ENCODE measurements at places on chromosomes 6 and 20.

GRCh38 chr6:163427498-163428254 is 13.2 kb downstream of the QKI start:
- peak; percentile 52 for DNase-seq

DNA sequence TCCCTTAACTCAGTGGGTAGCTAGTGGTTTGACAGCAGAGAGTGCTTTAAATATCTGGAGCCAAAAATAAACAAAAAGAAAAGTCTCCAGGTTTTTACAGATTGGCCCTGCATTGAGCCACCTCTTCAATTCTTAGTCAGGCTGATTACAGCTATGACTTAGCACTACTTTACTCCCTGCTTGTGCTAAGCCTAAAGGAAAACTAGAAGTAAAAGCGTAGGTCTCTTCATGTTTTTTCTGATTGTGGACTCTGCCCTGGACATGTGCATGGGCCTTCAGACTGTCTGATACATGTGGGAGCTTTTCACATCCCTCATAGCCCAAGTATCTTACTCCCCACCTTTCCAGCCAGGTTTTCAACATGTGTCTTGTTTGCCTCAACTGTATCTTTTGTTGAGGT is 33.3 kb downstream of the KPNA5 start:
- no peak for DNase-seq

GRCh38 chr6:71879016-71879415 is 7.3 kb upstream of the RIMS1 start:
- DNase-seq: peak; percentile 21

GRCh38 chr6:37368961-37369320 is 15.2 kb downstream of the RNF8 start:
- DNase-seq: no peak

DNA sequence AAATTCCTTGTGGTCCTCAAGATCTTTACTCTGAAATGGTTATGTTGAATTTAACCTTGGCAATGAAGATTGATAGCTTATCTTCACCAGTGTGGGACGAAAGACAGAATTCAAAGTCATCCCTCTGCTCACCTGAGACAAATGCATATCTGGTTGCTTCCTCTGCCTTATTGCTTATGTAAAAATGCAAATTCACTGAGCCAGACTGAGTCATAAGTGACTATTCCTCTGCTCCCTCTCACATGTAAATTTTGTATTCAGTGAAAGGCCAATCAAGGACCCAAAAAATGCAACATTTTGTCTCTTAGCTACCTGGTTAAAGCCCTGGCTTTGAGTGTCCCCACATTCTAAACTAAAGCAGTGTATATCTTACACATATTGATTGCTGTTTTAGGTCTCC is 593.1 kb upstream of the GJE1 start:
- no peak for DNase-seq

DNA sequence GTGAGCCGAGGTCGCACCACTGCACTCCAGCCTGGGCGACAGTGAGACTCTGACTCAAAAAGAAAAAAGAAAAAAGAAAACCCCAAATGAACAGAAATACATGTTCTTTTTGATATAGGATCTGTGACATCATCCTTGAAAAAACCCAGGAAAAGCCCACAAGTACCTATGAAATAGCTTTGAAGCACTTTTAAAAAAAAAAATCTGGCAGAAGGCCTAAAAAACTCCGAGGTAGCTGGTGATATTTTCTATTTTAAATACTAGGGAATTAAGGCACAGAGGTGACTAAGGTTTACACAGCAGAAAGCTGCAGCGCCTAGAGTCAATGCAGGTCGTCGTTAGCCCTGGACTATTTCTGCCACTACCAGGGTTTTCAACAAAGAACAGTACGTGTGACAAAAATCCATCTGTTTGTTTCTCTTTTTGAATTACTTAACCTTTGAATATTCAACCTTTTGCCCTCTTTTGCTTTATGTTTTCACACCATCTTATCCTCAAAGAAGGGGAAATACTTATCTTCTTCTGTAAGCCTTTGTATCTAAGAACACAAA is 39.4 kb upstream of the EEF1A1 start:
- DNase-seq: no peak

GRCh38 chr20:52799130-52799529 is 173.0 kb upstream of the TSHZ2 start:
- DNase-seq: no peak

- DNase-seq: no peak
Measured at GRCh38 chr20:63056236-63057170, 49.7 kb upstream of the BHLHE23 start.

GRCh38 chr6:43478008-43478372 is 620 bp downstream of the TJAP1 start:
- DNase-seq: no peak

GRCh38 chr6:111651185-111652034 is 45.7 kb upstream of the TRAF3IP2 start:
- no peak for DNase-seq

- no peak for DNase-seq
Measured at GRCh38 chr6:79421001-79421411, 116.2 kb downstream of the LCA5 start.

GRCh38 chr6:72552938-72553337 is 68.9 kb upstream of the KCNQ5 start:
- no peak for DNase-seq

GRCh38 chr6:107679457-107679856 is 144.7 kb downstream of the SCML4 start:
- no peak for DNase-seq

DNA sequence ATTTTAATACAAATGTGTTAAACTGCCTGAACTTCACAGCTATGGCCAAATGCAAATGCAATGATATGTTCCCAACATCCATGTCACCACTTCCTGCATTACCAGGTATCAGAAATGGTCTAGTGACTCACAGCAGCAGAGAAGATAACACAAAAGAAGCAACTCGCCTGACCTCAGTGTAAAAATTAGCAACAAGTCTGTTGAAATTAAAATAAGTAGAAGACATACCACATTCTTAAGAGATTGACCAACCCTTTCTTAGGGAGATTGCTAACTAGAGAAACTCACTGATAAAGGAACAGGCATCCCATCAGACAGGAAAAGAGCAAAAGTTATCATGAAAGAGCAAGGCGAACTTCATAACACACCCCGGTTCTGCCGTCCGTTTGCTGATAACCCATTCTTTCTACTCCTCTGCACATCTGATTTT is 45.1 kb downstream of the RNASET2 start:
- no peak for DNase-seq

DNA sequence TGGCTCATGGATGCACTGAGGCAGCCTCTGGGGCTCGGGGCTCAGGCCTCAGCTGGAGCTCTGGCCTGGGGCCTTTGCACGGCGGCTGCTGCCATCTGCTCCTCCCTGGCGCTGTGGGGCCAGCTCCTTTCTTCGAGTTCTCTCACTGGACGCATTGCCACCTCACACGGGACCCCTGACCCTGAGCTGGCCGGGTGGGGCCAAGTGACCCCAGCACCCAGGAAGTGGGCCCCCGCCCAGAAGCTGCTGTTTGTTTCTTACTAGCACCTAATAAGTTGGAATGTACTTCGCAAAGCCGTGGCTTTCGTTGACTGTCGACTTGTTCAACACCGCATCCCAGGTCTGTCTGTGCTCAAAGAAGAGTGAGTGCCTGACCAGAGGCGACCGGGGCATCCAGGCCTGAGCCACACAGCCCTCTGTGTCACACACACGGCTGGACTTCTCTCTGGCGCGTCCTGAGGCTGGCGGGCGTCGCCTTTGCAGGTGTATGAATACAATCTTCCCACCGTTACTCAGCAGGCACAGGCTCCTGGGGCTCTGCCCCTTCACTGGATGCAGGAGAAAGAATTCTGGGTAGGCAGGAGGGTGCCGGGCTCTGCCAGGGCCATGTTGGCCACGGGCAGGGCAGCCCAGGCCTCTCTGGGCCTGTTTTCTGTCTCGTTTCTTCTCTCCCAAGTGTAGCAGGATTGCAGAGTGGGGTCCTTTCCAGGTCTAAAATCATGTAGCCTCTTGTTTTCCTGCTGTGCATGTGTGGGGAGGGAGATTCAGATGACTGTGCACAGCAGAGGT is 112.9 kb downstream of the DLL1 start:
- DNase-seq: no peak

GRCh38 chr6:31556307-31556706 is 8.9 kb downstream of the NFKBIL1 start:
- DNase-seq: no peak

GRCh38 chr6:130713144-130713543 is 114.1 kb upstream of the SMLR1 start:
- DNase-seq: no peak

DNA sequence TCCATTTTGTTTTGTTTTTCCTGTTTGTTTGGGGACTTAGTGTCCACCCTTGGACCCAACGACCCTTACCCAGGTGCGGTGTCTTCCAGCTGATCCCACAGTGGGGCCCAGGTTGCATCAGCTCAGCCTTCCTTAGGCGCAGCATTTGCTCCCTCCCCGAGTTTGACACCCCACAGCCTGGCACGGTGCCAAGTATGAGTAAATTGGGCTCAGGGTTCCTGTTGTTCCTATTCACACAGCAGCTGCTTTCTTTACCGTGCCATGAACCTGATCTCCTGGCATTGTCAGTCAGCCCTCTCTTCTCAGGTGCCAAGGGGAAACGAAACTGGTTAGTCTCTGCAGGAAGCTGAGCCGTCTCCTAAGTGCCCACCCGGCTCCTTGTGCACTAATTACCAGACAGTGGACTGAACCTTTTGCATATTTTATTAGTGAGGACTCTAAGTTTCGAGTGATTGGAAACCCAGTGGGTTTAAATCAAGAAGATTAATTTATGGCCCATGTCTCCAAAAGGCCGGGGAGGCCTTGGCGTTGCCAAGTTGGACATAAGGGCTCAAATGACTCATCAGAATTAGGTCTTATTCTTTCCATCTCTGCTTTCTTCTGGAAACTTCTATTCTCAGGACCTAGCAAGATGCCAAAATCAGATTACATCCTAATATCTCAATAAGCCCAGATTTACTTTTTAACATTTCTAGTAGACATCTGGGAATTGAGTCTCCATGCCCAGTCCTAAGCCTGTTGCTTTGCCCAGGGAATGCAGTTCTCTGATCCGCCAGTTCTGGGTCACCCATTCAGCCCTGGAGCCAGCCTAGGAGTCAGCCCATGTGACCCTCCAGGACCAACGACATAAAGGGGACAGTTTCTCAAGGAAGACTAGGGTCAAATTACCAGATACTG is 68.8 kb downstream of the TSHZ2 start:
- no peak for DNase-seq

DNA sequence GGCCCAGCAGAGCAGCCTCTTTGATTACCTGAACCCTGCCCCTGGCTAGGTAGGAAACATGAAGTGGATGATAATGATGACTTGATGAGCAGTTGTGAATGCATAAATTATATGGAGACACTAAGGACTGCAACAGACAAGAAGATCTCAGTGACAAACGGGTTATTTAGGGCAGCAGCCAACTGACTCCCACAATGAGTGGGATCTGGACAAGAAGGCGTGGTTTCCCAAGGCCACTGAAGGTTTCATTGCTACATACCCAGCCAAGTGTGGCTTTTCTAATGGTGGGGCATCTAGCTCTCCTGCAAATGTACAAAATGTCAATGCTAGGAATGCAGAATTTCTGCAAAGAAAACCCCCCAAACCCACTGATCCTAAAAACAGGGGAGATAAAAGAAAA is 29.4 kb downstream of the RING1 start:
- no peak for DNase-seq

- DNase-seq: no peak
Measured at GRCh38 chr20:24498641-24499040, 29.2 kb downstream of the SYNDIG1 start.

DNA sequence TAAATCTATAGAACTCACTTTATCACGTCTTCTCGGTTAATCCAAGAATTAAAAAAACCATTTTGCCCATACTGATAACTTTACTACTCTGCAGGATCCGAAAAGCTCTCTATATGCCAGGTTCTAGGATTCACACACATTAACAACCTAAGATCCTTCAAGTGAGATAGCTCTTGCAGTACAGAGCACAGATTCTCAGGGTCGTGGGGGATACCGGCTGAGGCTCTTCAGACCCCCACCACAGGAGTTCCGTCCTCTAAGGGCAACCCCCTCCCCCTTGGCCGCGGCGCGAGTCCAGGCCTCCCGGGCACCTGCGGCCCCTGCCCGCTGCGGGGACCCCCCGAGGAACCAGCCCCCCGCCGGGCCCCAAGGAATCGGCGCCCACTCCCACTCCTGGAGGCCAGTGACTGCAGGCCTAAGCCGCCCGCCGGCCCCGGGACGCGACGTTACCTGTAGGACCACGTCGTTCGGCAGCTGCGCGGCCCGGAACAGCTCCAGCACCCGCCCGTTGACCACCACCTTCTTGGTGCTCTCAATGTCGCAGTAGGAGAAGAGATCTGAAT is 892 bp downstream of the REPS1 start:
- DNase-seq: no peak

DNA sequence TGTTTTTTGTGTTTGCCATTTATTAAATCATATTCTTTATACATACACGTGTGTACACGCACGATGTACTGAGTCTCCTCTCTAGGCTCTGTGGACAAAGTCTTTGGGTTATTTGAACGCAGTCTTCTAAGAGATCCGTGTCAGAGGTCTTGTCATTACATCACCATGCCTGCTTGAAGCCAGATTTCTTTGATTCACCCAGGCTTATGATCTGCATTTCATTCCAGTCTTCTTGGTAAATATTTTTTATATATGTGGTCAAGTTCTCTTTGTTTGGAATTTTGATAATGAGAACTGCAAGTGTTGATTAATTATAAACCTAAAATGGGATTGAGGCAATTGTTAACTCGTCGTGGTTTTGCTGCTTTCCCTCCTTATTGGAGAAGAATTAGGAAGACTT is 34.6 kb downstream of the KCNS1 start:
- DNase-seq: no peak

DNA sequence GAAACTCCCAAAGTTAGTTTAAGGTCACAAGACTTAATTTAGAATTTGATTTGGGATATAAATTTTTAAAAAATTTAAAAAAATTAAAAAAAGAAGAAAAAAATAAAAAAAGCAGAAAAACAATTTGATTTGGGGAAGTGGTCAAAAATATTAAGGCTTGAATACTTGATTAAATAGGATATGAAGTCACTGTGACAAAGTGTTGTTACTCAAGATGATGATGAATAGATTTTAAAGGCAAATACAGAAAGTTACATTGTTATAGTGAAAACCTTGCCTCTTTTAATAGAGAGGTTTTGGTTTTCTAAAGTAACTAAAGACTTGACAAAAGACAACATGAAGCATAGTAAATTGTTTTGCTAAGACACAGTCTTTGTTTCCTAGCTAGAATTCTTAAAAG is 7.2 kb downstream of the CST9 start:
- DNase-seq: no peak

GRCh38 chr6:111417946-111418345 is 65.1 kb downstream of the REV3L start:
- DNase-seq: no peak

DNA sequence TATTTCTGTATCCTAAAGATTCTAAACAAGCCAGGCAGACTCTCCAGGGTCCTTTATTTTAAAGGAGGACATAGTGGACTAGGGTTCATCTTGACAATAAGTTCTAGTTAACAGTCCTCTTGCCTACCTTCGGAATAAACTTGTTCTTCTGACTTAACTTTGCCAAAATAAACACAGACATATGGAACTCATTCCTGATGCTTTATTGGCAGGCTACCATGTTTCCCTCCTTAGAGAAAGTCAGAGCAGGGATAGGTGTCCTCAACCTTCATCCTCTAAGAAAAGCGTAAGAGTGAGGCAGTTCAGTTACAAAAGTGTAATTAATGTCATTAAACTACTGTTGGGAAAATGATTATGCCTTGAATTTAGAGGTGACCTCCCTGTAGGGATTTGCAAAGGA is 46.9 kb upstream of the NRSN1 start:
- DNase-seq: no peak

GRCh38 chr20:13213335-13213734 is 7.7 kb upstream of the ISM1 start:
- DNase-seq: no peak
